ENCODE measurements at places on chromosomes 4 and X.

GRCh38 chr4:110055158-110055768 lies 142.6 kb downstream of the EGF start:
- DNase-seq: no peak

DNA sequence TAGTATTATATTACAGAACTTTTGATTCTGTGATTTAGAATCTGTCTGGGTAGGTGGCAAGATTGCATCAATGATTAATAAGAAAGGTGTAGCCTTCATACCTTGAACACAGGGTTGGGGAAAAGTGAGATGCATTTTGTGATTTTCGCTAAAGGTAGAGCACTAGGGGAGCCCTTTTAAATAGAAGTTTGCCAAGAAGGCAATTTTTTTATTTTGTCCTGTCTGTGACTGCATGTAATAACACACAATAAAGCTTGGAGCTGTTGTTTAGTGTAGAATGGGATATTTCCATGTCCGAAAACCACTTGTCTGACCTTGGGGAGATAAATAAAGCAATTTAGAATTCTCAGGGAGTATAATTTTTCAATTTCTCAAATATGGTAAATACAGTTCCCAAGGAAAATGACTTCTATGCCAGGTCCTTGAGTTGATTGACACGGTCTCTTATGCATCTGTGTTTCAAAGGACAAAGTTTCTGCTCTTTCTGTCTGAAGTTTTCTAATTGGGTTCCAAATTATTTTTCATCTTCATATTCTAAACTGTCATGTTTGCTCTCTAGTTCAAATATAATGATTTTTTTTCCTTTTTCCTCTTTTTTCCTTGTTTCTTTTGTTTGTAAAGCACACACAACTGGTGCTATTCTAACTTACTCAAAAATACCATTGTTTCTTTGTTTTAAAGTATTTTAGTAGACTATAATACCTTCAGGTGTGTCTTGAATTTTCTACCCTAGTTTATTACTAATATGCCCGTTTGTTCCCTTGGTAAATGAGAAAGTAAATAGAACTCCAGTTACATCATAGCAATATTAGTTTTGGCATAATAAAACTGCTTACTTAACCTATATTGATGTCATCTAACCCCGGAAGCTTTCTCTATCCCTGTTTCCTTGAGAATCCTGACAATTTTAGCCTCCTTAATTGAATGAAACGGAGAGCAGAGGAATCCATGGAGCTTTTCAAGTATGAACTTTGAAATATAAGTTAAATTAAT lies 87.8 kb upstream of the BMPR1B start:
- DNase-seq: no peak

DNA sequence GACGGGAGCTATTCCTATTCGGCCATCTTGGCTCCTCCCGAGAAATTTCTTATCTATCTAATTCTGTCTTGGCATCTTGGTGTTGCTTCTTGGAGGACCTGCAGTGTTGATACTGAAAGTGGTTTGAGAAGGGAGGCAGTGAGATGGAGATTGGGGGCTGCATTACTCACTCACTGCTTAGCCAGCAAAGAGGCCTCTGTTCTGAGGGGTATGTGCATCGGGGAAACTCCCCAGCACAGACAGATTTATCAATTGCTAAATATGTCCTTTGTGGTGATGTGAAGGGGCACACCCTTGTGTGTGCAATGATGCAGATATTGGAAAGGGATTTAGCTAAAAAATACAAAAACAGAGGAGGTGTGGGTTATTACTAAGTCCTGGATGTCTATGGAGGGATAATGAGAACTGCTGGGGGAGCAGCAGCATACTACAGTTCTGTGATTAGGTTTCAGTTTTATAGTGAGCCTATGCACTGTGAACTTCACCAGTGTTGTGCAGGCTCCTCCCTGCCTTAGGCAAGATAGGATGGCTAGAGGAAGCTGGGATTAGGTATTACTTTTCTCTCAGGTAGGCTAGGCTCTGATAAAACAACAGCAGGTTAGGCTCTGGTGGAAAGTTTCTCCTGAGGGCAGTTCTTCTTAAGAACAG lies 279.0 kb downstream of the HS3ST1 start:
- no peak for DNase-seq

DNA sequence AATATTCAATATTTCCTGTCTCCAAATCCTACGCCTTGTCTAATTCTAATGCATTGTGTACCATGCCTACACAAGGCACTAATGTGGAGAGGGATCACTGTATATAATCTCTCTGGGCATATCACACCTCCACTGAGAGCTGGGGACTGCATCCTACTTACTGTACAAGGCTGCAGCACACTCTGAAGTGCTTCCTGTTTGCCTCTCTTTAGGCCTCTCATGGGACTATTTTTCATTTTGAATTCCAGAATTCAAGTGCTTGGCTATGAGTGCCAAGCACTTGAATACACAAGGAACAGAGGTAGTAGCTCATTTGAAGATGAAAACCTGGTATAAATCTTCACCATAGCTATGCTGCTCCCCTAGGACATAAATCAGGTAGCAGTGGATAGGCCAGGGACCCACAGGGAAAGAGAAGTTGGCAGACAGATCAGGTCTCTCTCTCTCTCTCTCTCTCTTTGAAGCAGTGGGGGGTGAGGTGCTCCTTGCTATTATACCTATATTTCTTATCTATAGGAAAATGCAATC lies 229.7 kb upstream of the MBNL3 start:
- no peak for DNase-seq

DNA sequence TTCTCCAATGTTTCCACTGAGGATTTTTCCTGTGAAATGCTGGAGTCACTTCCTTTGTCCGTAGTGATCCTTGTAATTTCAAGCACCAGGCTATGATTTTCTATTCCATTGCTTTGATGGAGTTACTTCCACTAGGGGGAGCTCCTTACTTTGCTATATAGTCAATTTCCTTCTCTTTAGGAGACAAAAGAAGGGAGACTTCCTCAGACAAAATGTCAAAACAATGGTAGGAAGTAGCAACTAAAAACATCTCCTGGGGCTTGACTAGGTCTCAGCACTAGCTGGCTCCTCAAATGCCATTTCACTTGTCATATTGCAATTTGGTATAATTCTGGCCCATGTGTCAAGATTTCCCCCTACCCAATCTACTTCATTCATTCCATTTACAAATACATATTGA lies 24.1 kb downstream of the ZCCHC12 start:
- DNase-seq: peak; percentile 41

DNA sequence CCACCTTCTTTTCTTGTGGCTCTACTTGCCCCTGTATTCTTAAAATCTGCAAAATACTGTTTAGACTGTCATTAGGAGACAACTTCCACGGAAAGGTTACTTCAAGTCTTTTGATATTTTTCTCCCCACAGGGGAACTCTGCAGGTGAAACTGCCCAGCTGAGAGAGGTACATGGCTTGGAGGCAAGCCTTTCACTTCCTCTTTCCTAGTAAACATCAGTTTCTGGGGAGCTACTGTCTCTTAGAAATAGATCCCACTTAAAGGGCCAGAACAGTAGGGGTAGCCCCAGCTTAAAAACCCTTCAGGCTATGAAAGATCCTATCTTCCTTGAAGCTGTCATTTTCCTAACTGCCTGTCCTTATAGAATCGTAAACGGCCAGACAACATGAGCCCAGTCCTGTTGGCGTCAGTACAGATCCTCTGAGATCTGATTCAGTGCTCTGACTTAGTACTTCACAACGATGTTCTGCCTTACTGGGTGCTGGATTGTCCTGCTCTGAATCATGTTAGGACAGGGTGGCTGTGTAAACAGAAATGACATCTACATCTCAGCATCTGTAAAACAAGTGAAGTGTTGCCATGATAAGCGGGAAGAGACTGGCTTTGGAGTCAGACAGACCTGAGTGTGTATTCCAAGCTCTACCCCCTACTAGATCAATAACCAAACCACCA lies 102.1 kb downstream of the ITIH6 start:
- no peak for DNase-seq

GRCh38 chrX:11585174-11585573 lies 80.5 kb downstream of the ARHGAP6 start:
- no peak for DNase-seq

DNA sequence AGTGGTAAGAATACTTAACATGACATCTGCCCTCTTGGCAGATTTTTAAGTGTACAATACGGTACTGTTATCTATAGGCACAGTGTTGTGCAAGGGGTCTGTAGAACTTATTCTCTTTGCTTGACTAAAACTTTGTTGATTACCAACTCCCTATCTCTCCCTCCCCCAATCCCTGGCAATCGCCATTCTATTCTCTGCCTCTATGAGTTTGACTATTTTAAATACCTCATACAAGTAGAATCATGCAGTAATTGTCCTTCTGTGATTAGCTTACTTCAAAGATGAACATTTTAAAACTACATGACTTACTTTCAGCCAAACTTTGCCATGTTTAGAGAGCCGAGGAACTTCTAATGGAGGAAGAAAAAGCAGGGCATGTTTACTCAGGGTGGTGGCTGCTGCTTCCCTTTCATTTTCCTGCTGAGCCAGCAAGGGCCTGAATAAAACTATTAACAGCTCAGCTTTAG lies 62.4 kb downstream of the APOO start:
- DNase-seq: no peak

DNA sequence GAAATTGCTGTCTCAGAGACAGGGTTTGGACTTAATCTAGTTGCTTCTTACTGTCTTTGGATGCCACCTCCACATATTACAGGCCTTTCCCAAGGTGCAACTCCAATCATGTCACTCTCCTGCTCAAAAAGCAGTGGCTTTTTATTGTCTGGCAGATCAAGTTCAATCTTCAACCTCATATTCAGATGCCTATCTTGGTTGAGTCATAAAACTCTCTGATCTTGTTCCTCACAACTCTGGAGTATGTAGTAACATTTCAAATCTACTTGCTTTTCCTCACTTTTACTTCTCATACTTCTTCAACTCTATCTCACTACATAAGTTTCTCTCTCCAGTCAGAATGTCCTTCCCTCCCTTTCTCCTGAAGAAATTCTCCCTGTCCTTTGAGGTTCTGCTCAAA lies 180.6 kb downstream of the VSIG4 start:
- no peak for DNase-seq

DNA sequence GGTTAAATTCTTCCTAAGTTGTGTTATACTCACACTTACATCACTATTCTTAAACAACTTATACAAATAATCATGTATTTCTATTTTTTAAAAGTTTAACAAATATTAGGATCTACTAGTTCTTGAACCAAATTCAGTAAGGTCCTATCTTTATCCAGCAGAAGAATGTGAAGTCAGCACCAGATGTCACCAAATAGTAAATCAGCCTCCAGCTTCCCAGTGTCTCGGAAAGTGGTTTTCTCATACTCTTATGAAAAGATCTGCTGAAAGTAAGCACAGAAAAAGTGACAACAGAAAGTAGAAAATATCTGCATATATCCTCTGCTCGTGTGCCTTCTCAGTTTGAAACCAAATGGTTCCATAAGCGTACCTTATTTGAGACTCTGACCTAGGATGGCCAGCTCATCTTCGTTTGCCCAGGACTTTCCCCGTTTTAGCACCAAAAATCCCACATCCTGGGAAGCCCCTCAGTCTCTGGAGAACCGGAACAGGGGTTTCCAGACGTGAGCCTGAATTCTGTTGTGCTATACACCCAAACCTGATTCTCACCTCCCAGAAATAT lies 98.0 kb upstream of the DCLK2 start:
- DNase-seq: peak; percentile 50

DNA sequence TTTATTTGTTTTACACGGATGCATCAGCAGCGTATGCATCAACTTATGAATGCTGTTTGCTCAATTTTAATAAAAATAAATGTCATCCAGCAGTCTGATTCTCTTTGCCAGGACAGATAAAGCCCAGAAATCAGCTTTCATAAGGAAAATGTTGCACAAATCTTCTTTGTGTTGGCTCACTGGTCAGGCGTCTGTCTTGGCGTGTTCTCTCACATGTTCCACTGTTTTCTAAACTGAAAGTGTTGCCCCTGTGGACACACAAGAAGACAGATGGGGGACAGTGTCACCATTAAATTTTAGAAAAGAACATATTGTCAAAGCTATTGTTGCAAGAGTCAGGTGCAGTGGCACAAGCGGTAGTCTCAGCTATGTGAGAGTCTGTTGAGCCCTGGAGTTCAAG lies 316.2 kb downstream of the CENPC start:
- no peak for DNase-seq

DNA sequence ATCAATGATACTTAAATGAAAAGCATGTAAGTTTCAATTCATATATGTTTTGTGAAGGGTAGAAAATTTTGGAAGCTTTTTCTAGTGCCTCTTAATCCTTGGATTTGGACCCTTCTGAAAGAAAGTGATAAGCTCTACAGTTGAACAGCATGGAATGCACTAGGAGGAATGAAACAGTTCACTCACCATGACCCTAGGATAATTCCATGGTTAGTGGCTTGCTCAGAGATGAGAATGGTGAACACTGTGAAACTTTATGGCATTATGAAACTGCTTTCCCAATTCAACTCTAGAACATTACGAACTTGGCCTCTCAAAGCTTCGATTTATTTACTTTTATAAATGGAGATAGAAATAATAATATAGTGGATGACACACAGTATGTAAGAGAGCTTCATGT lies 88.9 kb upstream of the FAT4 start:
- DNase-seq: no peak

DNA sequence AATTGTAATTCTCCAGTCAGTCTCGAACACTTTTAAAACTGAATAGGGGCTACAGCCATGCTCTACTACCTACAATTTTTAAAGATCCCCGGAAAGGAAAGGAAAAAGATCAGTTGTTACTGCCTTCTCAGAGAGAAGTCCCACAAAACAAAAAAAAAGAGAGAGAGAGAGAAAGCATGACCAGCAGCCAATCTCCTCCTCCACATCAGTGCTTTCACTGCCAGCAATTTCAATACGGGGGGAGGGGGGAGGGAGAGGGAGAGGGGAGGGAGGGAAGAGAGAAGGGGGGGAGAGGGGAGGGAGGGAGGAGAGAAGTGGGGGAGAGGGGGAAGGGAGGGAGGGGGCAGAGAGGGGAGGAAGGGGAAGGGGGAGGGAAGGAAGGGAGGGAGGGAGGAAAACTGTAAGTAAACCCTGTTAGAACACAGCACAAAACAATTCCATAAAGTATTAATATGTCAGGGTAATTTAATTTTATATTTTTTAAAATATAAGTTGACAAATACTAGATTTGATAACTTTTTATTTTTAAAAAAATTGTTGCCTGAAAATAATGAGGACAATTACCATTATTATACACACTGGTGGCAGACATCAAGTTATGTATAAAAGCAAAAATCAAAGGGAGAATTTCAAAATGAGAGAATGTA lies 108.0 kb downstream of the LRBA start:
- DNase-seq: no peak

GRCh38 chrX:25300994-25301393 lies 285.2 kb upstream of the ARX start:
- DNase-seq: no peak

GRCh38 chrX:7891928-7892327 lies 35.3 kb downstream of the PNPLA4 start:
- no peak for DNase-seq

GRCh38 chrX:80432863-80433262 lies 12.6 kb downstream of the TENT5D start:
- DNase-seq: peak; percentile 1

GRCh38 chr4:62023633-62024032 lies 823.5 kb downstream of the ADGRL3 start:
- DNase-seq: no peak

GRCh38 chrX:15221321-15221720 lies 48.6 kb downstream of the ASB9 start:
- peak; percentile 17 for DNase-seq

All from AG10803 (cell line).